Stomach (tissue), 19 donors: ENCODE measurements at places on chromosomes 4 and X. TPM values are rescaled to one million over a fixed set of nuclear protein-coding genes. Genes with fewer than 3 reads are reported as not detected.
A peak's percentile ranks its signal among the peaks of the same experiment; 100 is the strongest.

GRCh38 chr4:48042979-48043461 is 26.4 kb downstream of the NIPAL1 start:
- H3K36me3 ChIP-seq: no peaks in the 10 kb centered on the region
- DNase-seq: no peak
- H3K4me1 ChIP-seq: peaks cover 34% of the 10 kb centered on the region
- H3K27ac ChIP-seq: no peak overlapping the region
- H3K4me3 ChIP-seq: no peak overlapping the region
- peaks cover 8% of the 10 kb centered on the region for H3K27me3 ChIP-seq

The DKK2 gene
- not detected for total RNA-seq

DNA sequence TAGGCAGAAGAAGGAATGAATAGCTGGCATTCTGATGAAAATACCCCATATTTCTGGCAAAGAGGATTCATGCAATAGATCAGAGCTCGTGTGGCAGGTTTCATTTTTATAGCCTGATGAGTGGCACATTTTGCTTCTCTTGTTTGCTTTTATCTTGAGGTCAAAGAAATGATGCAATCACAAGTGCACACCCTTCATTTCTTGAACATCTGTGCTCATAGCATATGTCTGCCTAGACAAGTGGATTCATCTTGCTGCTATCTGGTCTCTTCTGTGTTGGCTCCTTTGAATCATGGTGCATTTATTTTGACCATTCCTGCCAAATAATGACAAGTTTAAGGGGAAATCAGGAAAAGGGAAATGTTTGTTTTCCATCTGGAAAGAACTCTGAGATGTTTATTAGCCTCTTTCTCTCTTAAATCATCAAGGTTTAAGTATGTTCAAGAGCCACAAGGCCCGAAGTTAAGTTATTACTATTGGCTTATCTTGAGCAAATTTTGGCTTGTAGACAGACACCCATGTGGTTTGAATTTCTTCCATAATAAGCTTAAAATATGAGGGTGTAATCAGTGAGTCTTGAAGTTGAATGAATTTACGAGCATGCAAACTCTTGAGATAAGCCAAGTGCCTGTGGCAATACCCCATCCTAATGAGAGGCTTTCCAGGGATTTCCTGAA is 59.3 kb upstream of the HS3ST1 start:
- H3K36me3 ChIP-seq: no peaks in the 10 kb centered on the region
- no peaks in the 10 kb centered on the region for H3K4me1 ChIP-seq
- peak; percentile 31 for DNase-seq
- H3K4me3 ChIP-seq: no peak overlapping the region
- no peak overlapping the region for H3K27ac ChIP-seq

- DNase-seq: no peak
- no peak overlapping the region for H3K4me3 ChIP-seq
- H3K27me3 ChIP-seq: no peaks in the 10 kb centered on the region
- peak overlapping the region; percentile 50 for H3K27ac ChIP-seq
- H3K4me1 ChIP-seq: no peaks in the 10 kb centered on the region
Observed at GRCh38 chr4:11471618-11472017, 42.9 kb upstream of the HS3ST1 start.

DNA sequence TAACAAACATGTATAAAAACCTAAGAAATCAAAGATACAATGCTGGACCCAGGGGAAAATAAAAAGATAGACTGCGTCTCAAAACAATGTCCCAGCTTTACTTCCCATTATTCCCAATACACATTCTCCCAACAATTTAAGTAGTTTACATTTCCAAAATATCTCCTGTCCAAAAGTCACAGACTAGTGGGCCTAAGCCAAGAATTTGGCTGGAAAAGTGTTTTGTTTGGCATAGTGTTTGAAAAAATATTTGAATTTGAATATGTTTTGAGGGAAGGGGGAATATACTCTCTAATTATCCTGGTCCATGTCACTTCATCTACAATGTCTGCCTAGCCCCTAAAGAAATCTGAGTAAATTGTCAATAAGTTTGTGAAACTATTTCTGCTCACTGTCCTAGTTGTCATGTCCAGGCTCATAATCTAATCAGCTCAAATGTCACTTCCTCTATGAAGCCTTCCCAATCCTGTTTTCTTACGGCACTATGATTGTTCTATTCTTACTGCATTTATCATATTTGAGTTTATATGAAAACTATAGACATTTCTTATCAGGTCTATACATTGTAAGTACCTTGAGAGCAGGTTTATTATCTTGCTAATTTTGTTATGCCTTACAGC is 74.4 kb downstream of the SEC24D start:
- peak overlapping the region; percentile 26 for H3K27ac ChIP-seq
- no peaks in the 10 kb centered on the region for H3K27me3 ChIP-seq
- no peak for DNase-seq
- no peak overlapping the region for H3K4me3 ChIP-seq
- peaks cover 95% of the 10 kb centered on the region for H3K4me1 ChIP-seq

GRCh38 chr4:172652369-172652768 is 516.2 kb upstream of the GALNT7 start:
- H3K27ac ChIP-seq: no peak overlapping the region
- no peaks in the 10 kb centered on the region for H3K4me1 ChIP-seq
- no peak overlapping the region for H3K4me3 ChIP-seq
- H3K27me3 ChIP-seq: no peaks in the 10 kb centered on the region
- DNase-seq: no peak

The CAPN6 gene
- total RNA-seq: 6.1 TPM
